Muscle of leg (tissue), 16 donors: ENCODE measurements at places on chromosomes 16 and 17.

DNA sequence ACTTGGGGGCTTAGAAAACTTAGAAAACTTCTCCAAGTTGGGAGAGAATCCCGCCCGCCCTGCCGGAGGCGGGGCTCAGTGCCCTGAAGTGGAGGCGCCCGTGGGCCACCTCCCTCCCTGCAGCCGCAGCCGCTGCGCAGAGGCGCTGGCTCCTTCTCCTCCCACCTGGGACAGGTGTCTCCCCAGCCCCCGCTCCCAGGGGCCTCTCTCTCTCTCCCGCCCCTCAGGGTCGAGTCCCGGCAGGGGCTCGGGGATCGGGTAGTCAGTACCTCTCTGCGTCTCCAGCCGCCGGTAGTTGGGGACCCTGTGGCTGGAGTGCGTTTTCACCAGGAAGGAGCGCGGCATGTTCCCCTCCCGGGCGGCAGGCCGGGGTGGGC lies 257 bp downstream of the SNAI3 start:
- DNase-seq = no peak

- no peak for DNase-seq
Measured at GRCh38 chr16:85526185-85526974, 86.7 kb upstream of the GSE1 start.

DNA sequence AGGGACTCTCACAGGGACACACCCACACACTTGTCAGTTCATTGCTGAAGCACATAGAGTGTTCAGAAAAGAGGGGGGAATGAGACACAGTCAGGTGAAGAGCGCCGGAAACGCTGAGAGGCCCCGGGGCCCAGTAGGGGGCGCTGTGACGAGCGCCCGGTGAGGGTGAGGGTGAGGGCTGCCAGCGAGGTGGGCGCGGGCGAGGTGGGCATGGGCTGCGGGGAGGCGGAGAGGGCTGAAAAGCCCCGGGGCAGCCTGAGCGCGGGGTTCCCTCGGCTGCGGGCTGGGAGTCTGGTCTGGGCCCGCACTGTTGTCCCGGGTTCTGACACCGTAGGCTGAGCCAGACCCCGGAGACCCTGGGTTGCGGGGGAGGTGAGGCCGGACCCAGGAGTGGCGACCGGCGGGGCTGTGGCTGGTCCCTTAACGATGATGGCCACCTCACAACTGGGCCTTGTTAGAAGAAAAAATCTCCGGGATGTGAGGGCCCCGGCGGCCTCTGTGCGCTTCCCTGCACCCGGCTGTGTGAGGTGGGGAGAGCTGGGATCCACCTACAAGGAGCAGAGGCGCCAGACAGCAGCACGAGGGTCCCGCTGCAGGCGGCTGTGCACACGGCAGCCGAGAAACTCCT lies 91.4 kb downstream of the C16orf78 start:
- no peak for DNase-seq

GRCh38 chr17:28937044-28937729 lies 14.1 kb downstream of the PHF12 start:
- DNase-seq = no peak

DNA sequence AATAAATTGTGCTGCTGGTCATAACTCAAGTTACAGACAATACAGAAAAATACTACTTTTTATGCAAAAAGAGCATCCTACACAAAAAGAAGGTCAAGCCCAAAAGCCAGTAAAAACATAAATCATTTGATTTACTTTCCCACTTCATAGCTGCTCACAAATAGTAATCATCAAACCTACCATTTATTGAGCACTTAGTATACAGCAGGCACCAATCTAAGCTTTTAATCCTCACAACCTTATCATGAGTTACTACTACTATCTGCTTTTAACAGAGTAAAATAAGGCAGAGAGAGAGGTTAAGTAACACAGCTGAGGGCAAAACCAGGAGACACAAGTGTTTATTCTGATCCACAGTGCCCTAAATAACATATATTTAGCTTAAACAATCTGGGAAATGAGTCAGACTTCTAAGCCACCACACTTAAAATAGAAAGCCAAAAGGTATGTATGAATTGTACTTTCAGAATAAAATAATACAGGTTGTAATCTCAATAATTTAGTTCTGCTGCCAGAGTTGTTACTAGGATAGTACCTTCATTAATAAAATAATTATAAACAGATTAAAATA lies 1.7 kb upstream of the AARS1 start:
- no peak for DNase-seq
